ENCODE measurements at places on chromosomes 11 and 22.

DNA sequence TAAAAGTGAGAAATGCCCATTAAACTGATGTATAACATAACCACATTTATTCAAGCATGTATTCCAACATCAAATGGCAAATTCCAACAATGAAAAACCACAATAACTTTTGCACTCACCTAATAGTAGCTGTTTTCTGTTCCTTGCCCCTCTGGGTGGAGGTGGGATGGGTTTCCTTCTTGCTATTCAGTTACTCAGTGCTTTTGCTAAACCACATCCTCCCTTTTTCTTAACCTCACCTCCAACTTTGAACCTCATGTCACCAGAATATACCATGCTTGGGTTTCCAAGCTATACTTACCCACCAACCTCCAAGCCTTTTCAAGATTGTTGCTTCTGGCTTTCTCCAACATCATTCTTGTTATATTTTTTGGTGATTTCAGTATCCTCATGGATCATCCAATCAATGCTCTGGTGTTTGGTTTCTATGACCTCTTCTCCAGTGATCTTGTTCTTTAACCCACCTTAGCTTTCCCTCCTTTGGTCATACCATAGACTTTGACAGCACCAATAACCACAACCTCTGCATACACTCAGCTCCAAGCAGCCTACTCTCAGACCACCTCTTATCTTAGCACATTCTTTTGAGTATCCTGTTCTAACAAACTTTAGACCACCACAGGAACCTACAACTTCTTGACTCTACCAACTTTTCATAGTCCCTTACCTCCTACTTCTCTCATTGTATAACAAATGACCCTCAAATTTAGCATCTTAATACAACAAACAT, 3.2 kb upstream of the CCDC15 start:
- no peak for DNase-seq

GRCh38 chr11:62457478-62457877, 38.6 kb downstream of the SCGB1A1 start:
- DNase-seq: no peak

- DNase-seq: no peak
Observed at GRCh38 chr22:22091400-22091878, 108.9 kb upstream of the TOP3B start.

- DNase-seq: peak; percentile 78
Observed at GRCh38 chr11:61429346-61429690, 457 bp downstream of the CPSF7 start.

GRCh38 chr22:49765091-49765771, 62.4 kb downstream of the BRD1 start:
- DNase-seq: peak; percentile 35

- DNase-seq: no peak
Observed at GRCh38 chr11:44605068-44605708, 39.7 kb downstream of the CD82 start.

DNA sequence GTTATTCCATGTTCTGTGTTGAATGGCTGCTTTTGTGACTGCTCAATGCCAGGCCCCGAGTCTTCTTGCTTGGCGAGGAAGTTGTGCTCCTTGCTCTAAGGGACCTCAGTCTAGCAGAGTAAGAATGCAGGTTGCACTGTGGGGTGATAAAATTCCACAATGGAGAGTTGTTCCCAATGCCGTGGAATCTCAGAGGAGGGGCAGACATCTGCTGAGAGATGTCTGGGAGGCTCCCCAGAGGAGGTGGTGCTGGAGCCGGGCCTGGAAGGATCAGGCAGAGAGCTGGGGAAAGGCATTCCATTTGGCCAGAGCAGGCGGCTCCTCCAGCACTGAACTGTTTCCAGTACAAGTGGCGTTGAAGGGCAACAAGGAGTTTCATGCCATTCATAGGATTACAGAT, 55.2 kb downstream of the ST3GAL4 start:
- no peak for DNase-seq

DNA sequence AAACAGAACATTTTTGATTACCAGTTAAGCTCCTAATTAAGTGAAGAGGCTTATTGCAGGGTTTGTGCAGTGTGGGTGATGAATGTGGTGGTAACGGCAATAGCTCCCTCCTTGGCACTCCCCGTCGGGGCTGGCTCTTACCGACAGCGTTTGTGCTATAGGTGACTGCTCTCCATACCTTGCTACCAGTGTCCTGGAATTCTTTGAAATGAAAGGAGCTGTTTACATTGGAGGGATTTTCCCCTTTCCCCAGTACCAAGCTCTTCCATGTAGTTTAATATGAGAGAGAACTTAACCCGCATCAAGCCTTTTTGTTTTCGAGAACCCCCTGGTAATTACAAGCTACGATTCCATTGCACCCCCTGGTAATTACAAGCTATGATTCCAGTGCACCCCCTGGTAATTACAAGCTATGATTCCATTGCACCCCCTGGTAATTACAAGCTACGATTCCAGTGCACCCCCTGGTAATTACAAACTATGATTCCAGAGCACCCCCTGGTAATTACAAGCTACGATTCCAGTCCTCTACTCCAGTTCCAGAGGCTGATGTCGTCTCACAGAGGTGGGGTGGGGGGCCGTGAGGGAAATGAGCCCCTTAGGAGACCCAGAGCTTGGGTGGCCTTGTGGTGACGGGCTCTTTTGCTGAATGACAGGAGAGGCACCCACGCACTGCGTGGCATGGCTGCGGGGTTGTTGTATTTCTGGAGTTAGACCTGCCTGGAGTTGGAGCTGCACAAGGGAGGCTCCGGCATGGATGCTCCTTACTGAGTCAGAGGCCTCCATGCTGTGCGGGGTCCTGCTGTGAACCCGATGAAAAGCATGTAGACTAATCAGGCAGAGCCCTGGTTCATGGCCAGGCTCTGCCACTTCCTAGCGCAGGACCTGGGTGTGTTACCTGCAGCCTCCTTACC, 205.3 kb downstream of the TBC1D22A start:
- DNase-seq: no peak

DNA sequence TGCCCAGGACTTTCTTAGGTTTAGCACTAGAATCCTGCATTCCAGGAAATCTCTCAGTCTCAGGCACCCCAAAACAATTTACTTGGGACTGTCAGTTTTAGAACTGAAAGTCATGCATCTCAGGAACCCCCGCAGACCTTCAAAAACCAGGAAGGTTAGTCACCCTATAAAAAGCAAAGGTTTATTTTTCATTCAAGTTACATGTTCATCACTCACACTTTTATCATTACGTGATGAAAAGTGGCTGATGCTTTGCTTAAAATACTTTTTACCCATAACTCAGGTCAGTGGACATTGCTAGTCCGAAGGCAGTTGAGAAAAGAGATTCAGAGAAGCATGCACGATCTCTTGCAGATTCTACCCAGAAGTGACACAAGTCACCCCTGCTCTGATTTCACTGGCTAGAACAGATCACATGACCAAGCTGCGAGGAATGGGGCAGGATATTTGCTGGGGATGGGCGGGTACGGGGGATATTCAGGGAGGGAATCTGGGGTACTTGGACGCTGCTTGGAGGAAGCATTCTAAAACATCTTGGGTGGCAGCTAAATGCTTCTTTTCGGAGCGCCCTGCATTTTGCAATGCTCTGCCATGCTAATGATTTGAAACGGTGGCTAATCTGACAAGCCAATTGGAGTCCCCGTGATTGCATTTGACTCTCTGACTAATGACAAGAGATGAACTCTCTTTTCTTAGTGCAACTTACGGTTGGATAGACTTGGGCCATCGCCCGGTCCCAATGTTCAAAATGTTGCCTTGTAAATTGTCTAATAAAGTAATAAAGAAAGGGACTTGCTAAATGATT, 110.2 kb downstream of the MIAT start:
- no peak for DNase-seq

DNA sequence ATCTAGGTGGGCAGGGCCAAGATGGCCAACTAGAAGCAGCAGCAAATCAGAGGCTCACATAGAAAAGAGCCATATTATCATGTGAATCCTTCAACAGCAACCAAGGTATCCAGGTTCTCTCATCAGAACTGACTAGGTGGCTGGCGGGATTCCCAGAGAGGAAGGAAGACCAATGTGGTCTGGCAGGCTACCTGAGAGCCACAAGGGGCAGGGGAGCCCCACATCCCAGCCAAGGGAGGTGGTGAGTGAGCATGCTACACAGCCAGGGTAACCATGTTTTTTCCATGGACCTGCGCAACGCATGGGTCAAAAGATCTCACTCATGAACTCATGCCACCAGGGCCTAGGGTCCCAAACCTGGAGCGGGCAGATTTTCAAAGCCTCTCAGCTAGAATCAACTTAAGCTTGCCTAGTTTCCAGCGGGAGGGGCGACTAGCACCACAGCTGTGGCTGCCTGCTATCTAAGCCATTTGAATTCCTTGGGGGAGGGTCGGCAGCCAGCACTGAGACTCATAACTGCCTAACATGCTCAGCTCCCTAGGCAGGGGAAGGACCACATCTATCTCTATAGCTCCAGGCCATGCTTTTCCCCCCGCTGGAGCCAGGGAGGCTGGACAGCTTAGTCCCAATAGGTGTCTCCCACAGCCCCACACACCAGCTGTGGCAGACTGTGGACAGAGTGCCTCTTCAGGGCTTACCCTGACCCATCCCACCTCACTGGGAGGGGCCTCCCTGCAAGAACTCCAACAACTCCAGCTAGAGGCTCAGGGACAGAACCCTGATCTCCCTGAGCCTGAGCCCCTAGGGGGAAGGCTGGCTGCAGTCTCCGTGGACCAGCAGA, 28.7 kb upstream of the CASP12 start:
- DNase-seq: no peak

- DNase-seq: peak; percentile 67
Observed at GRCh38 chr11:1832211-1832919, 2.4 kb upstream of the SYT8 start.

- no peak for DNase-seq
Observed at GRCh38 chr11:58061813-58062212, 31.1 kb downstream of the OR6Q1 start.

- DNase-seq: peak; percentile 45
Observed at GRCh38 chr22:36334081-36334820, 53.5 kb downstream of the MYH9 start.

GRCh38 chr11:43404836-43405479, 46.2 kb downstream of the TTC17 start:
- no peak for DNase-seq

GRCh38 chr11:7490535-7490934, 5.2 kb downstream of the OLFML1 start:
- no peak for DNase-seq

DNA sequence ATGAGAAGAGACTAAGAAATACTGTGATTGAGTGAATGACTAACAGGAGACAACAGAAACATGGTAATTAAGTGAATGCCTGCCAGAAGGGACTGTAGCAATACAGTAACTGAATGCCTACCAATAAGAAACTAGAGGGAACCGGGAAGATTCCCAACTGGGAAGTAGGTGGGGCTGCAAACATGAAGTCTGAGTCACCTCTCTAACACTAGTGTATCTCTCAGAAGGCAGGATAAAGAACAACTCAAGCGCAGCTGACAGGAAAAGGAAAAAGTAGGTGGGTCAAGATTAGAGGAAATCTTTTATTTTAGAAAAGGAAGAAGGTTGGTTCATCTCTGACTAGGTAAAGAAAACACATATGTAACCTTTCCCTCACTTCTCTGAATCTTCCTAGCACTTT, 14.0 kb downstream of the C11orf42 start:
- no peak for DNase-seq

GRCh38 chr22:38171927-38172831, 9.5 kb downstream of the PLA2G6 start:
- no peak for DNase-seq

DNA sequence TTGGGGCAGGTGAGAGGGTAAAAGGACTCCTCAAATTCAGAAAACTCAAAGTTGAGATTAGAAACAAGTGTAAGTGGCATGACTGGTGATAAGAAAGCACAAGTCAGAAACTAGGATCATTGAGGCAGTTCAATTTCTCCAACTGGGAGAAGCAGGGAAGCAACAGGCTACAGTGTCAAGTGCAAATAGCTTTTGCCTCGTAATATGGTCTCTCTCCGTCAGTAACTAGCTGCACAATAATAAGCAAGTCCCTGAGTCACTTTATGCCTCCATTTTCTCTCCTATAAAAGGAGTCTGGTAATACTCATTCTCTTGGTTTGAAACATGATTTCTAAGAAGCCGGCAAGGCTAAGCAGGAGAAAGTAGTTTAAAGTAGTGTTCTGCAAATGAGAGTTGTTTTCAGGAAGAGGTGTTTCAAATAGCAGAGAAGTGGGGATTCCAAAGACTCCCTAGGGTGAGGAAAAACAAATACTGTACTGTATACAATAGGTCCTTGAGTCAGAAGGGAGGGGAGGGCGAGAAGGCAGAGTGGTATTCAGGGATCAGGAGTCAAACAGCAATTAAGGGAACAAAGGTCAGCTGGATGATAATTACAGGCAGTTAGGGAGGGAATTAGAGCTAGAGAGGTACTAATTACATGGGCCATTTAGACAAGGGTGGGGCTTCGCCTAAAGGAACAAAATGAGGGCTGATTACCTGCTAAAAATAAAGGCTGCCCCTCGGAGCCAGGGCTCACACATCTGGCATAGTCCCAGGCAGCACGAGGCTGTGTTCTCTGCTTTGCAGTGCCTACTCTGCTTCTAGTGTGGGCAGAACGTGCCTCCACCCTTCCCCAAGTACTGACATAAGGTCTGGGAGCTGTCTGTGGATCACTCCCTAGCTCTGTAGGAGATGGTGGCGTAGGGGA, 96.0 kb upstream of the BDNF start:
- DNase-seq: no peak

- DNase-seq: no peak
Observed at GRCh38 chr11:69208190-69209037, 52.7 kb downstream of the SMIM38 start.

- DNase-seq: no peak
Observed at GRCh38 chr11:125463590-125464269, 32.3 kb downstream of the FEZ1 start.

GRCh38 chr22:27876684-27877083, 42.4 kb downstream of the PITPNB start:
- no peak for DNase-seq

DNA sequence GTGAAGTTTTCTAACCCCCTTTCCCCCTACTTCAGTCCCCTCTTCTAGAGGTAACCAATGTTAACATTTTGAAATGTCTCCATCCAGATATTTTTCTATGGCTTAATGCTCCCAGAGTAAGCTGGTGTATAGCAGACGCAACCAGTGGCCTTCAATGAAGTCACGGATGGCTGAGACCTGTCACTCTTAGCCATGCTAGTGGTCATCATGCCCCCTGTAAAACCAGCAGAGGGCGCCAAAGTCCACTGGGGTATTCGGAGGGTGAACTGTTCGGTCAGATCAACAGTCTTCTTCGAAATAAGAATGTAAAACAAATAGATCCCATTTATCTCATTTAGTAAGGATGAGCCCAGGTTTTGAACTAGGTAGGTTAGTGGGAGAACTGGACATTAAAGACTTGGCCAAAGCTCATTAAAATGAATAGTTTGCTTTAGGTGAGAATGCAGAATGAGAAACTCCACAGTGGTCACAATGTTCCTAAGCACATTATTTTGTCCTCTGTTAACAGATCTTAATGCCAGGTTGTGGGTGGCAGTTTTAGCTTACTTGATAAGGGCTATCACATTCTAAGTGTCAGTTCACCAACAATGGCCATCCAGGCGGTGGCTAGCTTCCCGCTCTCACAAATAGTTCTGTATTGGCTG, 8.6 kb upstream of the MMP8 start:
- no peak for DNase-seq

GRCh38 chr11:112582366-112582765, 321.7 kb upstream of the PLET1 start:
- no peak for DNase-seq
